NCI-H345 (cell line): ENCODE measurements at places on chromosomes 12 and 14.

DNA sequence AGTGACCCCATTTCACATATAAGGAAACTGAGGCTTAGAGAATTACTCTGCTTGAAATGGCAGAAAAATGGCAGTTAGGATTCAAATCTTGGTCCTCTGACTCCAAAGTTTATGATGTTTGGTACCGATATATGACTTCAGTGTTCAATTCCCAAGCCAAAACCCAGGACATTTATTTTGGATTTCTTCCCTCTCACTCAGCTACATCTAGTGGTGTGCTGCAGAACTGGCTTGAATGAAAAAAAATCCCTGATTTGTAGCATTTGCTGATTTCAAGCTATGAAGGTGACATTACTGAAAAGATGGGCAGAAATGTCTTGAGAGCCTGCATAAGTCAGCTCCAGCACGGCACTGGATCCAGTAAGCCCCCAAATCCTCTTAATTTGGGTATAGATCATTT is 106.4 kb downstream of the EFCAB11 start:
- no peak for DNase-seq

GRCh38 chr12:20127413-20127812 is 240.9 kb upstream of the PDE3A start:
- DNase-seq, result no peak

DNA sequence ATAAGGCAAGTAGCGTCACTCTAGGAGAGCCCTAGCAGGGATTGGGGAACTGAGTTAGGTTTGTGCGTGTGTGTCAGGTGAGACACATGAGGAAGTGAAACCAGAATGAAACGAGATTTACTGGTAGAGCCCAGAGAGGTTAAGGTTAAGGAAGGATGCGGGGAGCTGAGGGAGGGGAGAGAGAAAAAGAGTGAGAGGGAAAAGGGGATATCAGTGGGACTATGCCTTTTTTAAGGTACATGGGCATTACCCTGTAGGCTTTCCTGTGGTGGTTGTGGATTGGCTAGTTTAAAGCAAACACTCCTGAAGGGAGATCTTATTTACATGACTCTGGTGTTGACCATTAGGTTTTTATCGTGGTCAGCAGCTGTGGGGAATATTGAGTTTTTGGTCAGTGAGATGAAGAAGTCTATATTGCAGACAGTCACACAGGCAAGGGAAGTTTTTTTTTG is 13.9 kb downstream of the ZDHHC17 start:
- no peak for DNase-seq

- DNase-seq, result no peak
Measured at GRCh38 chr12:3651585-3652424, 101.1 kb downstream of the CRACR2A start.

DNA sequence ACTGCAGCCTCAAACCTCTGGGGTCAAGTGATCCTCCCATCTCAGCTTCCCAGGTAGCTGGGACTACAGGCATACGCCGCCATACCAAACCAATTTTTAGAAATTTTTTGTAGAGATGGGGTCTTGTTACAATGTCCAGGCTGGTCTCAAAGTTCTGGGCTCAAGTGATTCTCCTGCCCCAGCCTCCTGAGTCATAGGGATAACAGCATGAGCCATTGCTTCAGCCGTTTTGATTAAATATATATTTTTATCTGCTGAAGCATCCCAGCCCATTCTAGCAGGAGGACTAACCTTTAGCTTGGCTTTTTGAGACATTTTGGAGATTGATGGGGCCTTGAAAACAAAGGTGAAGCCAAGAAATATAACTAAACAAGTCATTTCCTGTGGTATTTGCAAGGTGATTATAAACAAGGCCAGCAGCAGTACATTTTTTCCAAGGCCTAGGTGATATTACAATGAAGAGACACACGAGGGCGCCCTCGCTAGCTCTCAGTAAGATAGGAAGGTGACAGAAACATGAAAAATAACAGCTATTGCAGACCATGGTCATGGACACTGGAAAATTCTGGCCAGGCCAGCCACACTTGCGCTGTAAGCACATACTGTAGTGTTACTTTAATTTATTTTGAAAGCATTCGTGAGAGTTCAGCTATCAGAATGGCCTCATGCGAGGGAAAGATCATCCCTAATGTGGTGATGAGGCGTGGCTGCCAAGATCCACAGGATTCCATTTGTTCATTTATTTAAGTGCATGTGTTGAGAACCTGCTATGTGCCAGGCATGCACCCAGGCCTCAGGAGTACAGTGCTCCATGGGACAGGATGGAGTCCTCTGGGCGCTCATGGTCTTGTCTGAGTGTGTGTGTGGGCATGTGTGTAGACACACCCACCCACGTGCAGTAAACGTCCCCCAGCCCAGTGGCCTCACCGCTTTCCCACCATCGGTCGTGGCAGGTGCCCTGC is 63.5 kb downstream of the DGLUCY start:
- DNase-seq, result peak; percentile 60

- DNase-seq, result peak; percentile 53
Measured at GRCh38 chr14:50396631-50397389, at the start of gene CDKL1. Gene CDKL1, minus strand, starts transcription at chr14:50396881. Its CDS starts 1,013 bp downstream, at chr14:50395868.

DNA sequence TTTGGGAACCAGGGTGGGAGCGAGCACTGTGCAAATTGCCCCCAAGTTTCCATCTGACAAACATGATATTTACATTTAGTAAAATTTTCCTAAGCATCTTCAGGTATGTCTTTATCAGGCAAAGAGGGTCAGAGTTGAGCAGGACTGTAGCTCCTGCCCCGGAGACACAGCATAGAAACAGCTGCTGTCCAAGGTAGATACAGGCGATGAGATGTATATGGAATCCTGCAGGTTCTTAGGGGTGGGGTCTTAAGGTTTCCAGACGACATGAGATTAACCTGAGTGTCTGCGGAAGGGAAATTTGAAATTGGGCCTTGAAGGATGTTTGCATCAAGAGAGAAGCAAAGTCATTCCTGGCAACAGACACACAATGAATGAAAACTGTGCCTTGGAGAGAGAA is 998.8 kb downstream of the AACS start:
- no peak for DNase-seq

GRCh38 chr14:104657101-104657524 is 32.3 kb upstream of the INF2 start:
- DNase-seq, result no peak

- no peak for DNase-seq
Measured at GRCh38 chr12:78818487-78818886, 46.1 kb upstream of the SYT1 start.

GRCh38 chr14:59755409-59756135 is 115.0 kb downstream of the RTN1 start:
- no peak for DNase-seq

DNA sequence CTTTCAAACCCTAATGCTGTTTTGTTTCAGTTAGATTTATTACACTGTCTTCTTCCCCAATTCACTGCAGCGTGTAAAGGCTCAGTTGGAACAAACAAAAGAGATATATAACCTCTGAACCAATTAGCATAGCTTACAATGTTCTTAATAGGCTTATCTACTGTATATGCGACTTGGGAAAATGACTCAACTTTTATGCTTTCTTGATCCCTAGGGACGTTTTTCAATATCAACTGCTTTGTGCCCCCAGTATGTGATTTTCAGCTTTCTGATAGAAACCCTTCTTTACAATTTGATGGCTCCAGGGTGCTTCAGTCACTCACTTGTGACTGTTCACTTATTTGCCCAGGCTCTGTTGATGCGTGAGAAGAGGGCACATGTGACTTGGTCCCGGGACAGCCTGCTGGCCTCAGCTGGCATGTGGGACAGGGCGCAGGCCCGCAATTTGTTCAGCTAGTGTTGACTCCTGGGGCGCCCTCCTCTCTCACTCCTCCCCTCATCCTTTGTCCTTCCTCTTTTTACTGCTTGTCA is 107.1 kb downstream of the TMTC2 start:
- peak; percentile 17 for DNase-seq

DNA sequence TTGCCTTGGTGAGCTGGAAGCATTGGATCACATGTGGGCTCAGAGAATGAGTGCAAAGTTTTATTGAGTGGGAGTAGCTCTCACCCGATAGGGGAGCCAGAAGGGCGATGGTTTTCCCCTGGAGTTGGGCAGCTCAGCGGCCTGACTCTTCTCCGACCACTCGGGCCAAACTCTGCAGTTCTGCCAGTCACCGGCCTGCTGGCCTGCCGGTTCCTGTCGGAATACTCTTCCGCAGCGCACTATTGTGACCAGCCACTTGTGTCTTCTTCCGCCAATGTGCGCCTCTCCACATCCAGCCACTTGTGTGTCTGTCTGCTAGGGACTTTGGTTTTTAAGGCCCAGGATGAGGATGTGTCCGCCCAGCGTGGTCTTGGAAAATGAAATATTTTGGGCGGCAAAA is 43.5 kb upstream of the PRKD1 start:
- no peak for DNase-seq

GRCh38 chr12:58529897-58530741 is 390.2 kb downstream of the LRIG3 start:
- no peak for DNase-seq

DNA sequence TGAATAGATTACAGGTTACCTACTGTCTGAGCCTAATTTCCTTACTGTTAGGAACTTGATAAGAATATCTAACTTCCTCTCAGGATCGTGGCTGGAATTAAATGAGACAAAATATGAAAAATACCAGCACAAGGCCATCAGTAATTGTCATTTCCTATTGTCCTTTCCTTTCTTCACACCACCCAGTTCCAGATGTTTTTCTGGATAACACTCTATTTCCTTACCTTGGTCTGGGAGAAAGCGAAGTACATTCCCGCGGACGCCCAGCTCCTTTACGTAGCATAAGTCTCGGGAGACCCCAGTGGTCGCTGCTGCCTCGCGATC is 376 bp downstream of the GDF3 start:
- DNase-seq, result no peak

DNA sequence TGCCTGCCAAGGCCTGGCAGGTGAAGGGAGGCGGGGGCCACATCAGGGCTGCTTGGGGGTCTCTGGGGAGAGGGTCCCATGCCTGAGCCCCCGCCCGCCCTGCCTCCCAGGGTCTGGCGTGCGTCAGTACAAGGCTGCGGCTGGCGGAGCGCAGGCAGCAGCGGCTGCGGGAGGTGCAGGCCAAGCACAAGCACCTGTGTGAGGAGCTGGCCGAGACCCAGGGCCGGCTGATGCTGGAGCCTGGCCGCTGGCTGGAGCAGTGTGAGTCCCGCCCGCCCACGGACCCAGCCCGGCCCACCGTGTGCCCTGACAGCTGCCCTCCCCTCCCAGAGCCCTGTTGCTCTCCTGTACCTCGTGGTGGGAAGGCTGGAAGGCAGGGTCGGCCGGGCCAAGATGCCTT is 40.7 kb downstream of the KIF26A start:
- no peak for DNase-seq

- DNase-seq, result no peak
Measured at GRCh38 chr12:6783828-6784227, 5.5 kb upstream of the CD4 start.
